ENCODE measurements at places on chromosomes 2 and 18.

- DNase-seq = no peak
Measured at GRCh38 chr18:79935925-79936324, 15.5 kb downstream of the SLC66A2 start.

GRCh38 chr18:49652881-49653724 lies 91.2 kb downstream of the LIPG start:
- no peak for DNase-seq

- DNase-seq = no peak
Measured at GRCh38 chr2:99762714-99763113, 272.9 kb upstream of the REV1 start.

DNA sequence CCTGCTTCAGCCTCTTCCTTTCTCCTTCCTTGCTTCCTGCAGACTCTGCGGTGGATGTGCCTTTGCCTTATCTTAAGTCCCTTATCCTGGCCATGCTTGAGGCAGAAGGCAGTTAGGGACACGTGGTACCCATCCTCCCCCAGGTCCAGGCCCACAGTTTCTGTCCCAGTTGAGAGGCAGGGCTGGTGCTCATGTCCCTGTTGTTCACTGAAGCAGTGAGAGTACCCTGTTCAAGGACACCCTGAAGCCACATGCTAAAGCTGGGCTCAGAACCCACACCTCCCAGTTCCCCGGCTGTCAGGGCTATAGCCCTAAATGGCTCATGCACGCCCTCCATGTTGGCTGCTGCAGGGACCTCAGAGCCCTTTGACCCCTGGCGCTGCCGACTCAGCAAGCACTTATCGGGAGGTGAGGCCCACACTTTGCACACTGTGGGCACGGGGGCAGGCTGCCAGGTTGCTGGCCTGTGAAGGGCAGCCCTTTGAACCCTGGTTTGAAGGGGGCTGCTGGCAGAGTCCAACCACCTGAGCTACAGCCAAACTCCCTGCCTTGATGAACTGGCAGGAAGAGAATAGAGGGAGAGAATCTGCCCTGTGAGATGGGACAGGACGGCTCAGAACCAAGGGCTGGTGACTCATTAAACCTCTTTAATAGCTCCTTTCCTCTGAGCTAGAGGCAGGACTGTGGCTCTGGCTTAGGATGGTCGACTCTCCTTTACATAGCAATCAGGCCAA lies 6.3 kb downstream of the KHK start:
- DNase-seq = no peak

DNA sequence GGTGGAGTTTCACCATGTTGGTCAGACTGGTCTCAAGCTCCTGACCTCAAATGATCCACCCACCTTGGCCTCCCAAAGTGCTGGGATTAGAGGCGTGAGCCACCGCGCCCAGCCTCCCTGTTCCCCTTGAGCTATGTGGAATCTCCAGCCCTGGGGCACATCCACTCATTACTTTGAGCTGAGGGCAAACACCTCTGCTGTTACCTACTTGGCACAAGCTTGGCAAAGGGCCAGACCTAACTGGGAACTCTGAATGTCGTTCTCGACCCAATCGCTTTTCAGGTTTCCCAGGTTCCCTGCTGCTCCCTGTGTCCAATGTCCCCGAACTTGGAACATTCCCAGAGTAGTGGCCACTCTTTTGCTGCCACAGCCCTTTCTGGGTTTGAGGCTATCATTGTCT lies 40.6 kb downstream of the CHST10 start:
- DNase-seq = no peak

DNA sequence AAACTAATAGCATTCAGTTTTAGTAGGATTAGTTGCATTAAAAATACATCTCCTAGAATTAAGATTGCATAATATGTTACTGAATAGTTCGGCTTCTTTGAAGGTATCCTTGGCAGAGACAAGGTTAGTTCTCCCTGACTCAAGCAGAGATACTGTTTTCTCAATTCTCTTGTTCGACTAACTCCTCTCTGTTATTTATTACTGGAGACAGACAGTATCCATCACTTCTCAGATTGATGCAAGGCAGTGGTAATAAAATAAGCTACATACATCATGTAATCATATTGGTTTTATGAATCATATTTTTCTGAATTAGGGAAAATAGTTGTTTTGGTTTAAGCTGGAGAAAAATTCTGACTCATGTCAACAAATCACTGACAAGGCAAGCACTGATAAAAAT lies 134.8 kb downstream of the SLC8A1 start:
- DNase-seq = no peak

- no peak for DNase-seq
Measured at GRCh38 chr18:5984245-5984644, 88.9 kb upstream of the TMEM200C start.

DNA sequence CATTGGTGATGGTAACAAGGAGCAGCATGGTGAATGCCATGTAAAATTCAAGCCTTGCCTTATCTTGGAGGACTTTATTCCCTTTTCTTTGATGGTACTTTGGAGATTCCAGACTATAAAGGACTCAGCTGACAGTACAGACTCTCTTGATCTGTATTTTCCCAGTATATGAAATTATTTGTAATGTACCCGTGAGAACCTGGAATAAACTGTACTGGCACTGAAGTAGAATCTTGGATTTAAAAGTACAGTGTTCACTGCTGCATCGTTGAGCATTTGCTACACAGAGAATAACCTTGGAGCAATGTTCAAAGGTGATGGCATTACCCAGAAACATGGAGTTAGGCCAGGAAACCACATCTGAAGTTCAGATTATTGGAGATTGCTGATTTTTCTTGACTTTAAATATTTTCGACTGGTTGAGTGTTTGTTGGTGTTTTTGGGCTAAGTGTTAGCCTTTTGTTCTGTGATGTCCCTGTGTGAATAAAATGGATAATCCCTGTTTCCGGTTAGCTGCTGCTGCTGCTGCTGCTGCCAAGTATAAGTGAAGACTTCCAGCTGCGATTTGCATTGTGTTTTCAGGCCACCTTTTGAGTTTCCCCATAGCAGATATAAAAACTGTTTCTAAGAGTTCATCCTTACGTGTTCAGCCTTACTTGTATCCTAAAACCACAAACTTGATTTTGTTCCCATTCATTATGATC lies 122.0 kb downstream of the SPTBN1 start:
- DNase-seq = no peak

GRCh38 chr18:60452421-60452820 lies 79.8 kb upstream of the MC4R start:
- no peak for DNase-seq

DNA sequence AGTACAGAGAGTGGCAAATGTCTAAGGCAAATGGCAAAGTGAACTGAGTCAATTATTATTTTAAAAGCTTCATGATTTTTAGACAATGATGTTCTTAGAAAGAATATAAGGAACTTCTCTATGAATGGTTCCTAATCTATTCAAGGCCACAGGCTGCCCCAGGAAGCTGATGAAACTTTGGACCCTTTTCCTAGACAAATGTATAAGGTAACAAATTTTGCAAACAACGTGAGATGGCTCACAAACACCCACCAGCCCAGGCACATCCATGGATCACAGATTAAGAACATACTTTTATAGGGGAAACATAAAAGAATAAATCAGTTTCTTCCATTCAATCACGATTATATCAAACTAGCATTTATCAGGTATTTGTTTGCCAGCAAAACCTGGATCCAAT lies 659.0 kb downstream of the IRS1 start:
- DNase-seq = no peak

GRCh38 chr18:25876330-25876948 lies 214.0 kb downstream of the SS18 start:
- DNase-seq = no peak

- DNase-seq = no peak
Measured at GRCh38 chr2:42029171-42029570, 18.6 kb upstream of the PKDCC start.

DNA sequence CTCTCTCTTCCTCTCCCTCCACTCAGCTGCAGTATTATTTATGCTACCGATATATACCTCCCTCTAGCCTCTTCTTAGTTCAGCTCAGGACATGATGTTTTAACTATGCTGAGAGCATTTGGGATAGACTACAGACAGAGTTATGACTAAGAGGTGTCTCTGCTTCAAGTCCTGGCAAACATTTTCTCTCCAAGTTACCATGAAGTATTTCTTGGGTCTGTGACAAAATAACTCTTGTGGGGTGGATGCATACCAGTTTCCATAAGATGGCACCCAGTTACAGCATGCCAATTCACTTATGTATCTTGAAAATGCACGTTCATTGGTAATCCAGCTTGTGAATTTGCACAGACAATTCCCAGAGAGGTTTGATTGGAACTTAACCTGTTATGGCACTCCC lies 737.6 kb downstream of the SLC4A3 start:
- no peak for DNase-seq

DNA sequence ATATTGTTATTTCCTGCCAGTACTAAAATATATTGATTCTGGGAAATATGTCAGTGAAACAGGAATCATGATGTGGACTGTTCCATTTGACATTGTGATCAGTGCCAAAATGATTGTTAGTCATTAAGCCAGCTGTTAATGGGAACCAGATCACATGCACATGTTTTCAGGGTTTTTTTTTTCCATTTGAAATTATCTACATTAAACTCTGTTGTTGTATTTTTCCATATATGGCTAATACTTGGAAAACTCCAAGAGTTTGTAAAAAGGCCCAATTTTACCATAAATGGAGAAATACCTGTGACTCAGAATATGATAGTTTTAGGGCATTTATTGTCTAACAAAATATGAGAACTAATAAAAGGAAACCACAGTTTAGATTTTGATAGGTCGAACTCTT lies 13.4 kb downstream of the ITGAV start:
- DNase-seq = no peak

GRCh38 chr18:25815659-25816058 lies 274.8 kb downstream of the SS18 start:
- no peak for DNase-seq

GRCh38 chr2:120991441-120991840 lies 255.8 kb downstream of the GLI2 start:
- no peak for DNase-seq

DNA sequence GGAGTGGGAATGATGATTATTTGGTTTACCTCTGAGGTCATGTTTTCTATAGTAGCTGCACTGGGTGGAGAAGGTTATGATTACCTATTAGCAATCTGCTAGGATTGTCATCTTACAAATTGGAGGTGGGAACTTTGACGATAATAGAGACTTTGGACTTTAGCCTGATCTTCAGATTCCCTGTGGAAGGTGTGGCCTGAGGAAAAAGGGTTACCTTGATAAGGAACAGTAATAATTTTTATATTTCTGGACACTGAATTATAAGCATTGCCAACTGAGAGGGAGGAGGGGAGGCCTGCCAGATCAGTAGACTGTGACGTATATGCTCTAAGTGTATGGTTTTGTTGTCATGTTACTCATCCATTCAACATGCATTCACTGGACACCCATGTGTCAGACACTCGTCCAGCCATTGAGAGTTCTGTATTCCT lies 183.4 kb upstream of the FOSL2 start:
- DNase-seq = no peak

- DNase-seq = no peak
Measured at GRCh38 chr2:237569041-237569440, 2.7 kb downstream of the PRLH start.

GRCh38 chr2:209525331-209525730 lies 101.5 kb downstream of the MAP2 start:
- DNase-seq = no peak

GRCh38 chr2:217977840-217978535 lies 24.8 kb downstream of the TNS1 start:
- no peak for DNase-seq

GRCh38 chr2:236818281-236819045 lies 248.8 kb downstream of the ACKR3 start:
- DNase-seq = no peak

DNA sequence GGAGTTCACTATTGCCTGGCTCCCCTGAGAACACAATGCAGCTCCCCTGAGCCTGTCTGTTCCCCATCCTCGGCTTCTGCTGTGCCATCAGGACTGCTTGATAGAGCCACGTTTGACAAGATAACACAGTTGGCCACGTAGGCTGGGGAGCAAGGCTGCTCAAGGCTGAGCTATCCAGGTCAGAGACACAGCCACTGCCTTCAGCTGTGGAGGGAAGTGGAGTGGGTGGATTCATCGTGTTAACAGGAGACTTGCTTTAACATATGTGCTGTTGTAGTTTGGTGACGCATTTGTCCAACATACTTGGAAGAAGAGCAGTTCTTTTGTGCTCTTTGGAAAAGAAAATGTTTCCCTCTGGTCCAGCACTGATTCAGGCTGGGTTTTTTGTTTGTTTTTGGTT lies 68.8 kb downstream of the WDSUB1 start:
- no peak for DNase-seq

All from activated naive CD4-positive, alpha-beta T cell (primary cell).